GM19239 (cell line): ENCODE measurements at places on chromosomes 7 and 10.

DNA sequence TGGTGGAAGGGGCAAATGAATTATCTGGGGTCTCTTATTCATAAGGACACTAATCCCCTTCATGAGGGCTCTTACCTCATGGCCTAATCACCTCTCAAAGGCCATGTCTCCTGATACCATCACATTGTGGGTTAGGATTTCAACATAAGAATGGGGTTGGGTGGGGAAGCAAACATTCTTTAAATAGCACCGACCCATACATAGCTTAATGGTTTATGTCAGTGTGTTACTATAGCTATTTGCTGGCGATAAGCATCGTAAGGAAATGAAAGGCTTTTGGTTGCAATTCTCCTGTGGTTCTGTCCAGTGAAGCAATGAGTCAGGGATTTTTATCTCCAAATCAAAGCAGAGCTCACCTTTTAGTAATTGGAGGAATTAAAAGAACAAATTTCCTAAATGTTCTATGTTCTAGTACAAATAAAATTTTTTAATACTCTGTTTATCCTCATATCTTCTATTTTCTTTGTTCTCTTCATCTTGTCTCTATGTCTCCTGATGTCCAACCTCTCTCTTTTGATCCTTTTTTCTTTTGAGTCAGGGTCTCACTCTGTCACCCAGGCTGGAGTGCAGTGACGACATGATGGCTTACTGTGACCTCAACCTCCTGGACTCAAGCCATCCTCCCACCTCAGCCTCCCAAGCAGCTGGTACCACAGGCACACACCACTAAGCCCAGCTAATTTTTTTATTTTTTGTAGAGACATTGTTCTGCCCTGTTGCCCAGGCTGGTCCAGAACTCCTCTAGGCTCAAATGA lies 57.0 kb upstream of the GLCCI1 start:
- DNase-seq = no peak

DNA sequence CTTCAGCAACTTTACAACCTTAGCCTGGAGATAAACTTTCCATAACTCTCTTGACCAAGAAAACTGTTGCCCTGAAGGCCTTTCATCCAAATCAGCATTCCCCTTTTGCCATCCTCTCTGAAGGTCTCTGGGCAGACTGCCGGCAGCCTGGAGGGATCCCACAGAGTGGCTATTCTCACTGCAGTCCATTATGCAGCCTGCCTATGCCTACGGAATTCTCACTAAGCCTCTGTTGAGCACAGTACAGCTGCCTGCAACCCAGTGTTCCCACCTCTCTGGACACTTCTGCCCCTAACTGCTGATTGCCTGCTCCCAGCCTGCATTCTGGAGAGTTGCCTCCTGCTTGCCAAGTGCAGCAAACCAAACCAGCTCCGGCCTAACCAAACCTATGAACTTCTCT lies 548.9 kb upstream of the STEAP1 start:
- no peak for DNase-seq

DNA sequence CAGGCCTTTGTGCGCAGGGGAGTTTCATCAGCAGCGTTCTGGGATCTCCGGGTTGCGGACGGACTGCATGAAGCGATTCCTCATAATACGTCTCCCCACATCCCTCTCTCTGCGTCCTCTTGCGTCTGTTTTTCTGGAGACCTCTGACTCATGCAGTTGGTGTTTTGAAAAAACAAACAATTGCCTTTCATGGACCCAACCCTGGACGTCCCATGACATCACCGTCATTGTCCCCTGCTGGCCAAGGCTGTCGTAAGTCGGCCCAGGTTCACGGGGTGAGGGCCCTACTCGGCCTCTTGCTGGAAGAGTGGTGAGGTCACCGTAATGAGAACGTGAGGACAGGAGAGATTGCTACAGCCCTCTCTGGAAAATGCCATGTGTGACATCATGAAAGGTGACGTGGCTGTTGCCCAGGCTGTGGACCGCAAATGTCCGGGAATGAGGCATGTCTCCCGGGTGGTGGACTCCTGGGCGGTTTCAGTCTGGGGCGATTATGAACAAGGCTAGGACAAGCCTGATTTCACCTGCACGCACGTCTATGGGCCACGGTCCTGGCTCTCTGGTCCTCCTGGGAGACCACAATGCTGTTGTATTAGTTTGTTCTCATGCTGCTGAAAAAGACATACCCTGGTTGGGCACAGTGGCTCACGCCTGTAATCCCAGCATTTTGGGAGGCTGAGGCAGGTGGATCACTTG lies 9.8 kb upstream of the MAFK start:
- no peak for DNase-seq

GRCh38 chr7:137337902-137338301 lies 5.6 kb downstream of the PTN start:
- no peak for DNase-seq

DNA sequence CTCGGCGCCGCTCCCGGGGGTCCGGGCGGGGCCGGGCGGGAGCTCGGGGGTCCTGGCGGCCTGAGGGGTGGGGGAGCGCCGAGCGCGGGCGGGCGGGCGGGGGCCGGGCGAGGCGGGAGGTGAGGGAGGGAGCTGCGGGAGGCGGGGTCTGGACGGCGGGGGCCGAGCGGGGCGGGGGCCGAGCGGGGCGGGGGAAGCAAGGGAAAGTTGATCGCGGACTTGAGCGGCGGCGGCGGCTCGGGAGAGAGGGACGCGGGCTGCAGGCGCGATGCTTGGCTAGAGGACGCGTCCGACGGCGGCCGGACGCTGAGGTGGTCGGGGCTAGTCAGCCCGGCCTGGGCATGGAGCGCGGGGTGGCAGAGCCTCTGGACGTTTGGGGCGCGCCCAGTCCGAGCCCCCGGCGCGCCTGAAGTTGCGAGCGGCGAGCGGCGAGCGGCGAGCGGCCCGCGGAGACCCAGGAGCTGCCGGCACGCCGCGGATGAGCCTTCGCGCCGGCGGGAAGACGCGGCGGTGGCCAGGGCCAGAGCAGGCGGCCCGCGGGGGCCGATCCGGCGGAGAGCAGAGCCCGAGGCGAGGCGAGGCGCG lies at the start of gene CDH23:
Gene CDH23, plus strand, starts transcription at position 210 of the 585 bp plus-strand sequence. CDS start 42,912 bp downstream, outside the sequence.
- DNase-seq = no peak

- DNase-seq = no peak
Measured at GRCh38 chr10:77946084-77946483, 19.5 kb upstream of the DLG5 start.

DNA sequence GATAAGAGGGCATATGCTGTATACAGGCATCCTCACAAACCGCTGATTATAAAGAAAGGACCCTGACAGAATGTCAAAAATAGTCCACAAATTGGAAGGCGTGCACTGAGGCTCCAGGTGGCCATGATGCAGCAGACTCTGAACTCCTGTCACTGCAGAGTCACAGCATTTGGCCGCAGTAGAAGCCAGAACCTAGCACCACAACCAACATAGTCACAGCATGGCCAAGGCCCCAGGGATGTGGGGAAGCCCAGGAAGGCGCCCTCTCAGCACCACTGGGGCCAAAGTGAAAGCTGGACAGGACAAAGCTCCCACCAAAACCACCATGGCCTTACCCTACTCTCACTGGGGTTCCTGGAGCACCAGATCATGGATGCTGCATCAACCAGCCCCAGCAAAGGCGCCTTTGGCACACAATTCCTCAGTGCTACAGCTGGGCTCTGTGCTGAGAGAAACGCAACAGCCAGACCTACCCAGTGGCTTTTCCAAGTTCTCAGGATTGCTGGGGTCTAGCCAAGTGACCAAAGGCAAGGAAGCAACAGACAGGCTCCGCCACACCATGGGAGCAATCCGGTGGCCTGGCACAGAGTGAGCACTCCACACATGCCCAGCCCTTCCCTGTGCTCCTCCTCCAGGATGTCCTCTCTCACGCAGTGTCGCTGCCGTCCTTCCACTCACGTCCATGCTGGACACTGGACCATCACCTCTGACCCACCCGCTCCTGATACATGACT lies 60.2 kb downstream of the STK17A start:
- no peak for DNase-seq

DNA sequence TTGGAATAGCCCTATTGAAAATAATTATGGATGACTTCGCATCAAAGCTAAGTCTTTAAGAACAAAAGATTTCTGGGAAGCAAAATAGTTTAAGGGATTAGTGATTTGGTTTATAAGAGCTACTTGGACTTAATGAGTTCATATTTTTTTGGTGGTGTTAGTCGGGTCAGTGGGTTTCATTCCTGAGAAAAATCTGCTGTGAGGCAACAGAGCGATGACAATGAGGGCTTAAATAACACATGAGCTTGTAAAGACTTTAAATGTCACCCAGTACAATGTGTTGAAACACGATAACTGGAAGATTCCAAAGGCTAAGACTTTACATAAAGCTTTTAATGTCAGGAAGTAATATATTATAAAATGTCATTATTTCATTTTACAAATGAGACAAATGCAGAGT lies 178.8 kb downstream of the ARL4A start:
- DNase-seq = no peak
